Uterus (tissue), 4 donors: ENCODE measurements at places on chromosomes 6 and 20. TPM values are rescaled to one million over a fixed set of nuclear protein-coding genes. Genes with fewer than 3 reads are reported as not detected.

DNA sequence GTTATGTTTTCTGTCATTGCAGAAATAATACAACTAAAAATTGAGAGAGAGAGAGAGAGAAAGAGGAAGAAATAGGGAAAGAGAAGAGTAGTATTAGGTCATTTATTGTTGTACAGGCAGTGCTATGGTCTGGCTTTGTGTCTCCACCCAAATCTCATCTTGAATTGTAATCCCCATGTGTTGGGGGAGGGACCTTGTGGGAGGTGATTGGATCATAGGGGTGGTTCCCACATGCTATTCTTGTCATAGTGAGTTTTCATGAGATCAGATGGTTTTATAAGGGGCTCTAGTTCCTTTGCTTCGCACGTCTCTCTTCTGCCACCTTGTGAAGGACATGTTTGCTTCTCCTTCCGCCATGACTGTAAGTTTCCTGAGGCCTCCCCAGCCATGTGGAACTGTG is 677.4 kb upstream of the CHD6 start:
- DNase-seq, result no peak

EPPIN gene
- not detected for total RNA-seq

- DNase-seq, result no peak
Observed at GRCh38 chr6:76719449-76719848, 647.0 kb upstream of the IMPG1 start.

HTR1E gene
- not detected for total RNA-seq

DNA sequence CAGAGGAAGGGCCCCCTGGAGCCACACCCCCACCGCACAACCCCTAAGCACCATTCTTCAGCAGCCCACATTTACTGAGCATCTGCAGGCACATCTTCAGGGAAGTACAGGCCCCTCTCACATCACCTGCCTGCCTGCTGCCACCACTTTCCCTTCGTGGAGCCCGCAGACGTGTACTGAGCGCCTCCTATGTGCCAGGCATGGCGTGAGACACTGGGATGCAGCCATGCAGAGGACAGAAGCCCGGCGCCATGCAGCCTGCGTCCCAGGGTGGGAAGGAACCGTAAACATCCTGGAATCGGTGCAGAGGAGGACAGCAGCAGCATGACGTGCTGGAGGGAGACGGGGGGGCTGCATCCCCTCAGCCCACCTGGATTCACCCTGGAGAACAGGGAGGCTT is 78.1 kb downstream of the GRM4 start:
- DNase-seq, result no peak

DNA sequence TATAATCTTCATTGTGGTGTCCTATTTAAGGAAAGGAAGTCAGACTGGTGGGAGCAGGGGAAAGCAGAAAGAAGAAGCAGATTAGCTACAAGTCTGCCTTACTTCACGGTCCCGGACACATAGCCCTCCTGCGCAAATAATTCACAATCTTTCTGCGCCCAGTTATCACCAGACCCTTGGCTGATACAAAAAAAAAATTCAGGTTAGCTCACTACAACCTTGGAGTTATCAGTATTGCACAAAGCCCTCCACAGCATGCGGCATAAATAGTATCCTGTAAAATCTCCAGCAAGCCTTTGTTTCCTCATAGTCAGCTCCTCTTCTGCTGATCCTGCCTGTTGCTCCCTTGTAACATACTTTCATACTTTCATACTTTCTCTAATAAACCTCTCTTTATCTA is 148.6 kb upstream of the FUT9 start:
- no peak for DNase-seq
